ENCODE measurements at places on chromosomes 6 and 20.

- DNase-seq = no peak
Measured at GRCh38 chr6:74568861-74569260, 637.0 kb downstream of the COL12A1 start.

DNA sequence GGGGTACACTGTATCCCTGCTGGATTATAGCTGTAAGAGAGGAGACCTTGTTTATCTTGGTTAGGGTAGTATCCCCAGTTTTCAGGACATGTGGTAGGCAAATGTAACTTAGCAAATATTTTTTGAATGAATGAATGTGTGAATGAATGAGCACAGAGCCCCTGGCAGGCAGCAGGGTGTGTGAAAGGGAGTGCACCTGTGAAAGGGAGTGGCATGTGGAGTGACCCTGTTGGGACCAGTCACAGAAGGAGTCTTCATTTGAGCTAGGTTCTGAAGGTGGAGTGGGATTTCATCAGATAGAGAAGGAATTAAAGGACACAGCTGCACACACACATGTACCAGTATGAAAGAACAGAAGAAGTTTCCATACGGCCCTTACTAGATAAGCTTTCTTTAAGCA is 4.9 kb downstream of the SMAP1 start:
- DNase-seq = no peak

DNA sequence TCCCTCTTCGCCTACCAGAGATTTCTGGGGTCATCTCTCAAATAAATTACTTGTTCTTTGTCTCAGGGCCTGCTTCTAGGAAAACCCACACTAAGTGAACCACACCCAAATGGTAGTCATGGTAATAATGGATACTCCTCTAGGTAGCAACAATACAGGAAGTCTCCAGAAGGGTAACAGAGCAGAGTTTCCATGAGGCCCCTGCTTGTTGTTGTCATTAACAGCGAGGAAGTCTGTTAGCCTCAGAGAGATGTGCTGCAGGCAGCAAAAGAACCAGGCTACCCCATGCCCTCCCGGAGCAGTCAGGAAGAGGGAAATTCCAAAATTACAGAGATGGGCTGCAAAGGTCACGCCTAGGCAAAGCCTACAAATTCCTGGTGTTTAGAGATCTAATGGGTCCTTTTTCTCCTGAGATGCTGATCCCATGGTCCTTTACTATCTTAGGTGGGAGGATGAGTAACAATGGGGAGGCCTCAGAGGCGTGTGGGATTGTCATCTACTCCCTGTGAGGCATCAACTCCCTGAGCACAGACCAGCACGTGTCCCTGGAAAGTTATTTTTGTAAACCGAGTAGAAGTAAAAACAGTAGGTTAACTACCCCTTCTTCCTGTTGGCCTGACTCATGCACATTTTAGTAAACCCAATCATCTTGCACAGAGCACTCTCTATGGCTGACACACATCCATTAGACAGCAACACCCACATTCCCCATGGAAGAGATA is 10.1 kb downstream of the ISM1 start:
- peak; percentile 50 for DNase-seq

DNA sequence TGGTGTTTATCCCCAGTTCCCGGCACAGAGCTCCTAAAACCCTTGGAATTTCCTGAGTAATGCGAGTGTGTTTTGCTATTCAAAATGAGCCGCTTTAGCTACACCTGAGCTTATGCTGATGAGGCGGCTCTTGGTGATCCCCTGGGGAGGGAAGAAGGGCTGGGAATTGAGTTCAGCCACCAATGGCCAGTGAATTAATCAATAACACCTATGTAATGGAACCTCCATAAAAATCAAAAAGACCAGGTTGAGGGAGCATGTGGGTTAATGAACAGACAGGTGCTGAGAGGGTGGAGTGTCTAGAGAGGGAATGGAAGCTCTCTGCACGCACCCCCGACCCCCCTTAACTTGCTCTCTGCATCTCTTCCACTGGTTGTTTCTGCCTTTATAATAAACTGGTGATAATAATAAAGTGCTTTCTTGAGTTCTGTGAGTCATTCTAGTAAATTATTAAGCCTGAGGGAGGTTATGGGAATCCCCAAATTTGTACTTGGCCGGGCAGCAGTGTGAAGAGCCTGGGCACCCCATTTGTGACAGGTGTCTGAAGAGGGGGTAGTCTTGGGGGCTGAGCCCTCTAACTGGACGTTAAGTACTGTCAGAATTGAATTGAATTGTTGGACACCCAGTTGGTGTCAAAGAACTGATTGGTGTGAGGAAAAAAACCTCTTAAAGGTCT is 24.6 kb upstream of the SERPINB1 start:
- DNase-seq = no peak

GRCh38 chr20:38308047-38308438 is 4.1 kb downstream of the BPI start:
- DNase-seq = no peak

DNA sequence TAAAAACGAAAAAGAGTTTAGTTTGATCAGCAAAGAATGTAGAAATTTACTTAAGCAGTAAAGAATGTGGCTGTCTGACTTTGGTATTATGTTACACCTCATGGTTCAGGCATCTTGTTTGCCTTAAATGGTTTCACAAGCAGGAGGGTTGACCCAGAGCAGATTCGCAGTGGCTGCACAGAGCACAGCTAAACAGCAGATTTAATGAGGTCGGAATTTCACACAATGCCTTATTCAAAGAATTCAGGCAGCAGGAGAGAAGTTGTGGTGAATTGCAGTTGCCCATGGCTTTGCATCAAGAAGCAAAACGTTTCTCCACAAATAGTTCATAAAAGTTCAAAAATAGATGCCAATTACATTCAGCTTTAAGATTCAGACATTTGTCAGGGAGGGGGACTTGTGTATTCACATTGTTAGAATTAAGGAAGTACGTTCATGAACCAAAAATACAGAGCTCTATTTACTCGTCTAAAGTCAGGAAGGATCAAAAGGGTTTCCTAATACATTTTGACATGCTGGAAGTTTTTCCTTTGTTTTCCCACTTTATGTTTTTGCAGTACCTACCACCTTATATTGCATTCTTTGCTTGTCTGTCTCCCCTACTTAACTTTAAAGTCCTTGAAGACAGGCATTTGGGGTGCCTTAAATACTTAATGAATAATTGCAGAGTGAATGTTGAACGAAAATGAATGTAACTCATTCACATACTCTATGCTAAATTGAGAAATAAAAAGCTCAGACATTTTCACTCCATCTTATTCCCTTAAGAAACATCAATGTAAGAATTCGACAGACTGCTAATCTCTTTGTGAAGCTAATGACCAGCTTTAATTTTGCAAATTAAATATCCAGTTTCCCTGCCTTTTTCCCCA is 1163.6 kb upstream of the CITED2 start:
- no peak for DNase-seq

DNA sequence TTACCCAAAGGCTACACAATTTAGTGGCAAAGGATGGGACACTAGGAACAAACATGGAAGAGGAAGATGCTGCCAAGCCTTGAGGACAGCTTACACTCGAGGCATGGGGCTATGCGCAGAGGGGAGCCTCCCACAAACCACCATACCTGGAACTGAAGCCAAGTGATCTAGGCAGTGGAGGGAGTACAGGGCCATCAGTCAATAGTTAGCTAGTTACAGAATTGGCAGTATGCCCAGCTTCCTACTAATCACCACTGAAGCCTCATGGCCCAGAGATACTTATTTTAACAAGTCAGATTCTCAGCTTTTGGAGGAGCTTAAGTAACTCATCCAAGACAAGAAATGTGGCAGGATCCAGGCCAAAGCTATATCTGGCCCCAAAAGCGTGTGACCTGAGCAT is 226.6 kb upstream of the MOCS1 start:
- no peak for DNase-seq

- no peak for DNase-seq
Measured at GRCh38 chr20:34915749-34916455, 39.5 kb downstream of the ACSS2 start.

GRCh38 chr6:53035549-53036213 is 29.5 kb upstream of the FBXO9 start:
- no peak for DNase-seq

GRCh38 chr6:160174681-160175080 is 53.1 kb downstream of the SLC22A1 start:
- no peak for DNase-seq

- no peak for DNase-seq
Measured at GRCh38 chr6:12350644-12351170, 60.5 kb downstream of the EDN1 start.

DNA sequence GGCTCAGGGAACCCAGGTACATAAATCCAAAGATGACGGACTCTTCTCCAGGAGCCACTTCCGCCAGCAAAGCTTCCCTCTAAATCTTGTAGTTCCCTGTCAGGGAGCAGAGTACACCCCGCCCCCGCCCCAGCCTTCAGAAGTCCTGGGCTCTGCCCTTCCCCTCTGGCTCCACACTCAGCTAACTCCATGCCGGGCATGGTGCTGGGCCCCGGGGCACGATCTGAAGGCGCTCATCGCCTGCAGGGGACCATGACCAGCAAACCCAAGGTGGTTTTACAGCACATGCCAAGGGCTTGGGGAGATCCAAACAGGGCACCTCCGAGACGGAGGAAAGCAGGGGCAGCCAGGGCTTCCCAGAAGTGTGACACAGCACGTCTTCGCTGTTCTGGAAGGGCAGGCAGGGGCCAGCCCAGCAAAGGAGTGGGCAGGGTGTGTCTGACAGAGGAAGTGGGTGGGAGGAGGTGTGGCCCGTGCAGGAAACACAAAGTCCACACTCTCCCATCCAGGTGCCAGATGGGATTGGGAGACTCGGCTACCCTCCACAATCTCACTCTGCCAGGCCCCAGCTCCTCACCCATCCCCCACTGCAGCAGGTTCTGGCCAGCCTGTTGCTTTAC is 41.6 kb upstream of the SLC22A2 start:
- DNase-seq = no peak

- no peak for DNase-seq
Measured at GRCh38 chr6:130282234-130282995, 59.7 kb upstream of the SAMD3 start.

DNA sequence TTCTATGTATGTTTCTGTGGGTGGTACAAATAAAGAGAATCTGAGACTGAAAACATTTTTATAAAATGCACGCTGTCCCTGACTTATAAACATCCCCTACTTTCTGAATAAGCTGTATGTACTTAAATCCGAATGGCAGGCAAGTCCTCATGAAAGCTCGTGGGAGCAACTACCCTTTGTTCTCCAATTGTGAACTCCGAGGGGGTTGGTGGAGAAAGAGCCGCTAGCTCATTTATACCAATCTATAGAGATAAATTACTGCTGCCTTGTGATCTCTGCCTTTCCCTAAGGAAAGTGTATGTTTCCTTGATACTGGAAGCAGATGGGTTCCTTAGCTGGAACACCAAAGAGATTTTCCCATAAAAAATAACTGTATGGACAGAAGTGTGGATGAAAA is 84.5 kb downstream of the GJA10 start:
- no peak for DNase-seq

DNA sequence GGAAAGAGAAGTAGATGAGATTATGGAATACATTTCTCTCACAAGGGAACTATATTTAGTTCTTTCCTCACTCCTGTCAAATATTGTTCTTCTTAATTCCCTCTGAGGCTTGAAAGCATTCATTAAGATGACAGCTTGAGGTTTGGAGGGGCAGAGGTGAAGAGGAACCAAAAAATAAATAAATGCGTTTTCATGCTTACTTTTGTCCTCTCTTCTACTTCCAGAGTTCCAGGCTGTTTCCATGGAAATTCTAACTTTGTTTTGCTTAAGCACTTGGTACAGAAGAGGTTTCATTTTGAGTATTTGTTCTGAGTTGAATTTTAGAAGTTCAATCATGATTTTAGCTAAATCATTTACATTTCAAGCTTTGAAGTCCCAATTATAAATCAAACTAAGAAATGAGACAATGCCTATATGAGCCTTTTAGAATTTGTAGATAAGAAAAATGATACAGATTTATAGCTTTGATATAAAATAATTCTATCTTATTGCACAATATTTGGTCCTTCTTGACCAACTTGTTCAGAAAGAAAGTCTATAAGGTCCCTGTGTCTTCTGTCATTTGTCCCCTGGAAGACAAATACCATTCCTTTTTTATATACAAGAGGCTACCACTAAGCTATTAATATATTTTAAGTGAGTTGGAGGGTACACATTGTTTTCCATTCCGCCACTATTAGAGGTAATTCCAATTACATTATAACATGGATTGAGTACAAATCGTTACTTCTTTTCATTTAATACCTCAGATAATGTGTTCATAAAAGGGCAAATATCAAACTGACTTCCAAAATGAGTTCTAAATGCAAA is 16.3 kb downstream of the RBM24 start:
- no peak for DNase-seq

GRCh38 chr6:150866991-150867501 is 1.5 kb downstream of the MTHFD1L start:
- DNase-seq = no peak

- DNase-seq = no peak
Measured at GRCh38 chr6:20169786-20170185, 42.5 kb downstream of the MBOAT1 start.

DNA sequence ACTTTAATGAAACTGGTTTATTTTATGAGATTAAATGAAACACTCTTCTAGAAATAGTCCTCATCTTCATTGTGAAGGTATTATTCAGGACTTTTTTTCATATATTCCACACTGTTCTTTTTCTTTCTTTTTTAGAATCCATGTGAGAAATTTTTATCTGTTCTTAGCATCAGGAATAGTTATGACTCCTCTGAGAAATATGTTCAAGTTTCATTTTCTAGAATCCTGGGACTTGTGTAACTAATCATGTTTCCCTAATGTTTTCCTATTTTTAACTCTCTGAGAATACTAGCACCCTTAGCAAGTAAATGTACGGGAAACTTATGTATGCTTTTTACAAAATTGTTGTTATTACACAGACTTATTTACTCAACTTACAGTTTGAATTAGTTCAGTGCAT is 407.8 kb downstream of the CBLN4 start:
- DNase-seq = no peak

- DNase-seq = no peak
Measured at GRCh38 chr6:113449051-113449450, 408.1 kb upstream of the MARCKS start.

Data from activated T-cell treated with anti-CD3 and anti-CD28 coated beads, Interleukin-2, amount 50 U/mL, for 1 hour (primary cell).